ENCODE measurements at places on chromosomes 7 and 10. TPM values are rescaled to one million over a fixed set of nuclear protein-coding genes. Genes with fewer than 3 reads are reported as not detected.

Gene SRGN
- total RNA-seq = 41.5 TPM

Gene TMEM176B
- 4.8 TPM for total RNA-seq

Gene ANXA8
- total RNA-seq = 0.68 TPM

Gene CALU
- 1,133 TPM for total RNA-seq

Gene RASA4B
- total RNA-seq = 2.0 TPM

Gene TRPV6
- total RNA-seq = not detected

Gene IL6
- total RNA-seq = 32.2 TPM

Gene ATOH7
- total RNA-seq = not detected

Gene CALN1
- total RNA-seq = not detected

Gene DYNC1I1
- total RNA-seq = 0.45 TPM

Gene MSMB
- total RNA-seq = not detected

Gene CFAP70
- 0.94 TPM for total RNA-seq

Gene OR6B1
- not detected for total RNA-seq

Gene OPALIN
- not detected for total RNA-seq

Gene NAT16
- total RNA-seq = not detected

Gene SFXN2
- 5.6 TPM for total RNA-seq

Gene AKR1C4
- not detected for total RNA-seq

Gene RPEL1
- total RNA-seq = 0.12 TPM

Gene KAZALD1
- total RNA-seq = 25.4 TPM

Gene SLC16A9
- 0.23 TPM for total RNA-seq

Gene FAM170B
- total RNA-seq = not detected

Gene IDI2
- not detected for total RNA-seq

Gene ABCC2
- 0.15 TPM for total RNA-seq

Gene SNX13
- 33.1 TPM for total RNA-seq

Gene UCMA
- total RNA-seq = not detected

Gene KIAA1549
- total RNA-seq = 0.35 TPM

Gene APBB1IP
- not detected for total RNA-seq

Gene AKR1C2
- 13.3 TPM for total RNA-seq

All from smooth muscle cell of the coronary artery (primary cell).